ENCODE measurements at places on chromosomes 16 and 17. TPM values are rescaled to one million over a fixed set of nuclear protein-coding genes. Genes with fewer than 3 reads are reported as not detected.

NPIPA1 gene
- 52.3 TPM for total RNA-seq

- peak; percentile 35 for DNase-seq
Observed at GRCh38 chr17:66625311-66625767, 209.6 kb upstream of the CACNG5 start.

- peak; percentile 83 for DNase-seq
Observed at GRCh38 chr16:66947302-66948065, 12.2 kb downstream of the CES2 start.

GRCh38 chr17:80894439-80894721 lies 97.3 kb upstream of the CHMP6 start:
- no peak for DNase-seq

ITGA2B gene
- total RNA-seq, result not detected

GRCh38 chr16:86595983-86596605 lies 17.7 kb downstream of the FOXL1 start:
- DNase-seq, result no peak

- DNase-seq, result no peak
Observed at GRCh38 chr17:77279448-77280303, 138.9 kb downstream of the SEC14L1 start.

CSH2 gene
- not detected for total RNA-seq

DNA sequence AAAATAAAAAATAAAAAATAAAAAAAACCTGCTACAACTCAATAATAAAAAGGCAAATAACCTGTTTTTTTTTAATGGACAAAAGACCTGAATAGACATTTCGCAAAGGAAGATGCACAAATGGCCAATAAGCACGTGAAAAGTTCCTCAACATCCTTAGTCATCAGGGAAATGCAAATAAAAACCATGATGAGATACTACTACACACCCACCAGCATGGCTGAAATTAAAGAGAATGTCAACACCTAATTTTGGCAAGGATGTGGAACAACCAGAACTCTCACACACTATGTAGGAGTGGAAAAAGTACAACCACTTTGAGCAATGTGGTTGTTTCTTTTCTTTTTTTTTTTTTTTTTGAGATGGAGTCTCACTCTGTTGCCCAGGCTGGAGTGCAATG lies 24.6 kb downstream of the COG7 start:
- DNase-seq, result no peak

GRCh38 chr17:5509482-5509881 lies 23.1 kb downstream of the MIS12 start:
- DNase-seq, result peak; percentile 62

DNA sequence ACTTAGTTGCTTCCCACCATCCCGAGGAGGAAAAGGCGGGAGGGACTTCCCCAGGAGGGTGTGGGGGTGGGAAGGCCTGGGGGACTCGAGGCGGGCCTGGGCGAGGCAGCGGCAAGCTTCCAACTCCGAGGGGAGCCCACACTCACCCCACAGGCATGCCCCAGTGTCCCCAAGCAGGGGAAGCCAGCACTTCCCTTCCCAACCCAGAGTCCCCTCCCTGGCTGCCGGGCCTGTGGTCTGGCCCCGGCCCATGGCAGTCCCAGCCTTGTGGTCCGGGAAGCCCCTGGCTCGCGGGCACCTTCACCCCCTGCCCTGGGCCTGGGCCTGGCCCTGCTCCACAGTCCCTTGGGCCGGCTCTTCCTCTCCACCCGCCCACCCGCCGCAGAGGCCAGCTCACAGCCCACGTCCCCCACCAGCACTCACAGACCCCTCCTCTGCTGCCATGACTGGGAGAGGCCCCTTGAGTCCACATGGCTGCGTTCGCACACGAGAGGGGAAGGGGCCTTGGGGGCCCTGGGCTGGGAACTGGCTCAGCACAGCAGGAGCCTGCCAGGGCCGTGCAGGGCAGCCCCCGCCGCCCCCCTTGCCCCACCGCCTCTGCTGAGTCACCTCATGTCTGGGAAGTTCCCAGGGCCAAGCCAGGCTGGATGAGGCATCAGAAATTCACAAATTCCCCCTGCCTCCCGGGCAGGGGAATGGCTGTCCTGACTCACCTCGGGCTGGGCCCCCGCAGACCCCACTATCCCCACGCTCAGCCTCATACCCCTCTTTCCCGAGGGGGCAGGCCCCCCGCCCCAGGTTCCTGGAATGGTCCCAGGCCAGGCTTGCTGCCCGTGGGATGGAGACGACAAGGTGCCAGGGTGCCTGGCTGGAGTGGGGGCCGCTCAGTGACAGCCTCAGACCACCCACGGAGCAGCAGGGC lies 27.8 kb downstream of the BAHCC1 start:
- peak; percentile 92 for DNase-seq

DNA sequence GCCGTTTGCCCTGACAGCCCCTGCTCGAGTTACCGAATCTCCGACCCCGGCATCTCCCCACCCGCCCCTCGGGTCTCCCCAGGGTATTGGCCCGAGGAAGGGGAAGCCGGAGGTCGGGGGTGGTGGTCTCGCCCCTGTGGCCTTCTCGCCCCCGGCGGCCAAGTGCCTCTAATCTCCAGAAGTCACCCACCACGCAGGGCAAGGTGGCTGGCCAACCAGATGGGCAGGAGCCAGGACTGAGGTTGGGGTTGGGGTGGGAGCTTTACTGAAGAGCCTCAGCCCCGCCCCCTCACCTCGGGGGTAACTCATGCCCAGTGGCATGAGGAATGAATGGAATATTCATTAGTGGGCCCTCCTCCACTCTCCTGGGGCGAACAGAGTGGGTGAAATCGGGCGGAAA lies 637 bp downstream of the DHRS11 start:
- no peak for DNase-seq

DNA sequence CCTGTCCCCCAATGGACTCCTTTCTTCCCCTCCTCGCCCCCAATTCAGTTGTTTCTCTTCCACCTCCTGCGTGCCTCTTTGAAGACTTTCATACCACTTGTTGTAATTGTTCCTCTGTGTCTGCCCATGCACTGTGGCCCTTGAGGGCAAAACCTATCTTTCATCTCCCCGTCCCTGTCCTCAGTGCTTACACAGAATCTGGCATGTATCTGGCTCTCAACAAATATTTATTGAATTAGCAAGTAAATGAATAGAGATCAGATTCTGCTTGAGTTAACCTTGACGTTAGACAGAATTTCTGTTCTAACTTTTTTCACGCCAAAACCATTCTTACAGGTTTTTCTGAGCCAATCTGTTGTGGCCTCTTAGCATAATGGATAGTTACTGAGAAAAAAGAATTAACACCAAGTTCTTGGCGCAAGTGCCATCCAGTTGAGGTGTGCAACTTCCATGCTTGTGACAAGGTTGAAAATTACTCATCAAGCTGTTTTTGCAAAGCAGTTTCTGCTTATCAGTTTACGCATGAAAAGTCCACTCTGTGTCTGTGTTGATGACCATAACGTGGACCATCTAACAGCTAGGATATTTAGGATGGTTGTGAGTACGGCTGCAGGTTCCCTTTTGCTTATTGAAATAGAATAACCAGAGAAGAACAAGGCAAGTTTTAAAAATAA lies 215.1 kb downstream of the PRKCA start:
- no peak for DNase-seq

DNA sequence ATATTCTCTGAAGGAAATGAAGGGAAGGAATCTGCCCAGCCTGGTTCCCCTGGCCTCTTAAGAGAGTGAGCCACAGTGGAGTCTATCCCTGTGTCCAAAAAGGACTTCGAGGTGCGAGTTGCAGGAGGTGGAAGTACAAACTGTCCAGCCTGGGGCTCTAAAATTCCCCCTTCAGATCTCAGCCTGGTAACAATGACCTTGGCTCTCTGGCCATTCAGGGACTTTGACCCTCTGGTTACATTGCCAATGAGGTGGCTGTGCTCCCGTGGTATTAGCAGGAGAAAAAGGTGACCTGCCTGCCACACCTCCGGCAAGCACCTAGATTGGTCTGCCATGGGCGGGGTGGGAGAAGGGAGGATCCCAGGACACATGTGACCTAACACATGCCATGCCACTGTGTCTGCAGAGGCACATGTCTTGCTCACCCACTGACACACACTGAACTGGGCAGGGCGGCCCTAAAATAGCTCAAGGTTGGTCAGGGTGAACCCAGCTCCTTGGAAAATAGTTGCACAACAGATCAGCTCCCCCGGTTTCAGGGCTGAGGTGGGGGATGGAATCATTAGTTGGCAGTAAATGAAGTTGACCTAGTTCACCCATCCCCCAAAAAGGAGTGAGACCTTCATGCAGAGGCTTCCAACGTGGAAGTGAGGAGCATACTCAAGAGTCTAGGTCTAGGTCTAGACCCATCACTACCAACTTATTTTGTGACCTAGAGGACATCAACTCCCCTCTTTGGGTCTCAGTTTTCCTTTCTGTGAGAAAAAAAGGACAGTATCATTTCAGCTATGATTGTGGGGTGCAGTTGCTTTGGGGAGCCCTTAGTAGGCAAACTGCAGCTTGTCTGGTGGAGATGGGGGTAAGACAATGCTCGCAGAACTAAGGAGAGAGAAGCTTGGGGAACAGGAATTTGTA lies 2.2 kb downstream of the NR1D1 start:
- DNase-seq, result peak; percentile 56
